ENCODE measurements at places on chromosomes 6 and 20.

DNA sequence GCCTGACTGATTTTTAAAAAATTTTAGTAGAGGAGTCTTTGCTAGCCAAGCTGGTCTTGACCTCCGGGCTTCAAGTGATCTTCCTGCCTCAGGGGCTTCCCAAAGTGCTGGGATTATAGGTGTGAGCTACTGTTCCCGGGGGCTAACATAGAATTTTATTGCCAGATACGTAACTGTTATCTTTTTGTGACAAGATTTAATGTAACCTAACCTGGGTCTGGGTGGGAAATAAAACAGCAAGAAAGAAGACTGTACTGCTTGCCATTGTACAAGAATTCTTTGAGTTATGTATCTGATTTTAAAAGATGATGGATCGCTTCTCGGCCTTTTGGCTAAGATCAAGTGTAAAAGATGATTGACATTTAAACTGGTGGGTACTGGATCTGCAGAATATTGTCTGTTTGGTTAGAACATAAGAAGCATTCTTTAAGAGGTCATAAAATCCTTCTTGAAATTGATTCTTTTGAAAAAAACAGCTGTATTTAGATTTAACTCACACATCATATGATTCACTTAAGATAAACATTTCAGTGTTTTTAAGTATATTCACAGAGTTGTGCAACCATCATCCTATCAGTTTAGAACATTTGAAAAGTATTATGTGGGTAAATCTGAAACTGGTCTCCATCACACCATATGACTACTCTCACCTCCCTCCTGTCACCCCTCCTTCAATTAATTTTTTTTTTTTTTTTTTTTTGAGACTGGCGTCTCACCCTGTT, 21.6 kb downstream of the TPX2 start:
- DNase-seq = no peak

- DNase-seq = no peak
These were observed 11.2 kb upstream of the GMNN start for GRCh38 chr6:24763578-24763977.

DNA sequence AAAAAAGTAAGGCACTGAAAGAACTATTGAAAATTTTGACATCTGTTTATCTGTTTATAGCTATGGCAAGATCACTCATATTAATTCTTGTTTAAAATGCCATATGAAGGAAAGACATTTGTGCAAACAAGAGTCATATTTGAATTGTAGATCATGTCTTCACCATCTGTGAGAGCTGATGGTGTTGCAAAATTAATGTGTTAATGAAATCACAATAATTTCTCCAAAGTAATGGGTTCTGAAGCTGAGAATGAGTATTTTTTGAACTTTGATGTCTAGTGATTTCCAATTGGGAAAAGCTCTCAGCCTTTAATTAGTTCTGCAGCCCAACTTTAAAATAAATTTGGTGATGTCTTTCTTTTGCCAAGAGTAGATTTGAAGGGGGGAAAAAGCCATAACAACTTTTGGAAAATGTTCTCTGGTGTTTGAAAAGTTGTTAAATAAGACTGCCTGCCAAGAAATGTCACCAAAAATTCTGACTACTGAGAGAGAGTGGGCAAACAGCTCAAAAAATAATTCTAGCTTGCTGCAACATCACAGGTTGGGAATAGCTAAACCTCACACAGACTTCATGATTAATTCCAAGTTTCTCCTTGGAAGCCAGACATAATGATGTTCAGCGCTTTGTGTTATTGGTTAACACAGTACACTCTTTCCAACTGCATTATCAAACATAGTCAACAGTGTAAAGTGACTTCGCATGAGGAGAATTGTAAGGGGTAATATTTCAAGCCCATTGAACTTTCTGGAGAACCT, 142.6 kb downstream of the SOBP start:
- DNase-seq = no peak

DNA sequence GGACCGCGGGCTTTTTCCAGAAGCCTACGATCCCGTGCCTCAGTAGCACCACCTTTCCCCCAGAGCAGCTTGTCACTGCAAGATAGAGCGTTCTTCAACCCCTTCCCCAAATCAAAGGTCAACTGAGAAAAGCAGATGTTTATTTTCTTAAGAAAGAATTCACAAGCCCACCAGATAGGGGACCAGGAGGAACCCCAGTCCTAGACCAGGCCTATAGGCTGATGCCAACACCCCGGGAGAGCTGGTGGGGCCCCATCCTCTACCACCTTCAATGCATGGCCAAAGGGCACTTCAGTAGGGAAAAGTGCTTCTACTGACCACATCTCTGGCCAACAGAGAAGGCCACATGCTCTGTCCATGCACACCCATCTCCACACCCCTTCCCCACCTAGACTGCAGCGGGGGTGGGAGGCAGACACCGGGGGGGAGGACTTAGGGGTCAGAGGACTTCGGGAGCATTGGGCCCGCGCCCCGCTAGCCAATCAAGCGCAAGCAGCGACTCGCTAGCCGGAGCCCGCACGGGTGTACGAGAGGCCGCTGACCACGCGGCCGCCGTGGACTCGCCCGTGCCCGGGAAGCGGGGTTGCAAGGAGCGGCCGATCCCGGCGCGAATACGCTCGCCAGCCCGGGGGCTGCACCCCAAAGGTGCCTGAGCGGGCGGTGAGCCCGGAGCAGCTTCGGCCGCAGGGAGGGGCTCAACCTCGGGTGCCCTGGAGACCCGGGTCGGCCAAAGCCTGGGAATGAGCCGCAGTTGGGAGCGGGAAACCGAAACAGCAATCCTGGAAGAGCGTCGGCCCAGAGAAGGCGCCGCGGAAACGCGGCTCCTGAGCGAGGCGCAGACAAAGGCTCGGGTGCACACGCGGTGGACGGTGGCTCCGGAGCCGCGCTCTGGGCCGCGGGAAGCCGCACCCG, 2.8 kb downstream of the PDE10A start:
- DNase-seq = peak; percentile 45

DNA sequence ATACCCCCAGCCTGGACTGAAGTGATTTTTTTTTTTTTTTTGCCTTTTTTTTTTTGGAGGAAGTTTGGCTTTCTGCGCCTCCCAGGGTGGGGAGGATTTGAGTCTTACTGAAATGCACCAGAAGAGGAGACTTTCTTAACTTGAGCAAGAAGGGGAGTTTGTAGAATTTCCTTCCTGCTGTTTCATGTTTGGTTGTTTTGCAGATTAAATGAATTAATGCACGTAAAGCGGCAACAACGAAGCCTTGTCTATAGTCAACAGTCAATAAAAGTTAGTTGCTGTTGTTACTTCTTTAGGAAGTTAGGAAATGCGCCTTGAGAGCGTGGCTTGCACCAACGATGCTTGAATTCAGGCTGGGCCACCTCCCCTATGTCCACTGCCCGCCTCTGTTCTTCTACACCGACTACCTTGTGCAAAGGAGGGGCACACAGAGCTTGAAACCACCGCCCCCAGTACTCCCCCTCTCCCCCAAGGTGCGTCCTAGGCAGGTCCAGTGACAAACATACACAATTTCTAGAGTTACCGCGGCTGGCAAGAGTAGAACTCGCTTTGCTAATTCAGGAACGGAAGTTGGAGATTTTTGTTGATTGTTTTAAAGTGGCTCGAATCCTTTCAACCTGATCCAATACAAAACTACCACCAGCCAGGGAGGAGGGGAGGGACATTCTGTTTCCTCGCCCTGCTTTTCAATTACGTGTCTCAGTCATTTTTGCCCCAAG, 830 bp upstream of the CYP24A1 start:
- DNase-seq = peak; percentile 38

- DNase-seq = no peak
These were observed 153.4 kb downstream of the SYNDIG1 start for GRCh38 chr20:24622856-24623255.

DNA sequence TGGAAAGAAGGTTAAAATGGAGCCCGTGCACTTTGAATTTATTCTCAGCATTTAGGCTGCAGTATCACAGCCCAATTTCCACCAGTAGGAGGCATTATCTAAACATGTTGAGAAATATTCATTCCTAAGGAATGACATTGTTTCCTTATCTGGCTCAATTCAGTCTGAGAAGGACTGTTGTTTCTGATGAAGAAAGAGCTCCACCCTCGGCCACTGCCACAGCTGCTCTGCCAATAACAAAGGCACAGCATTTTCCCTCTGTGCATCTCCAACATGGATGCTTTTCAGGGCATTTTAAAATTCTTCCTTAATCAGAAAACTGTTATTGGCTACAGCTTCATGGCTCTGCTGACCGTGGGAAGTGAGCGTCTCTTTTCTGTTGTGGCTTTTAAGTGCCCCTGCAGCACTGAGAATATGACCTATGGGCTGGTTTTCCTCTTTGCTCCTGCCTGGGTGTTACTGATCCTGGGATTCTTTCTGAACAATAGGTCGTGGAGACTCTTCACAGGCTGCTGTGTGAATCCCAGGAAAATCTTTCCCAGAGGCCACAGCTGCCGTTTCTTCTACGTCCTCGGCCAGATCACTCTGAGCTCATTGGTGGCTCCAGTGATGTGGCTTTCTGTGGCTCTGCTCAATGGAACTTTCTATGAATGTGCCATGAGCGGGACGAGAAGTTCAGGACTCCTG, at the start of gene CALHM5:
Gene CALHM5, plus strand, starts transcription at position 216 of the 687 bp plus-strand sequence. Its CDS starts 58 bp downstream, at position 274.
- DNase-seq = peak; percentile 59

DNA sequence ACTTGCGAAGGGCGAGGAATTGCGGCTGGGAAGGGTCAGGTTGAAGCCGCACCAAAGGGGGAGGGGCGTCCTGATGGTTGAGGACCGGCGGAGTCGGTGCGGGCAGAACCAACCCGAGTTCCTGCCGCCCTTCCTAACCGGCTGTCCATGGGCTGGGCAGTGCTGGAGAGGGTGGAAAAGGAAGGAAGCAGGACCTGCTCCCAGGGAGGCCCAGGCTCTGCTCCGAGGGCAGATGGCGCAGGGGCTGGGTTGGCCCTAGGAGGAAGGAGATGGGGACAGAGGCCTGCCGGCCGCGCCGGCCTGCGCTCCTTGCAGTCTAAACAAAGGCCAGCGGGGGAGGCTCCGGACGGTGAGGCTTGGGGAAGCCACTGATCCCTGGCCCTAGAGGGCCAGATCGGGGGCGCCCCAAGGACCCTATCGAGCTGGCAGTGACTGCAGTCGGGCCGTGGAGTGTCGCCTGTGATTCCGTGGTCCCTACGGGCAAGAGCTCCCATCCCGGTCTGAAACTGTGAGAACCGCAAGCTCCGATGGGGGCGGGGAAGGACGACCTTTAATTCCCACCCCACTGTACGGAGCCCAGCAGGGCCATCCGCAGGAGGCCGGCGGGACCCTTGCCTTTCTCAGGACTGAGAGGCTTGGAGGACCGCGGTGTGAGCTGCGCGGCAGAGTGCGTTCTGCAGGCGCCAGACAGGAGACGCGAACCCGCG, 39.4 kb downstream of the YTHDF1 start:
- peak; percentile 64 for DNase-seq

DNA sequence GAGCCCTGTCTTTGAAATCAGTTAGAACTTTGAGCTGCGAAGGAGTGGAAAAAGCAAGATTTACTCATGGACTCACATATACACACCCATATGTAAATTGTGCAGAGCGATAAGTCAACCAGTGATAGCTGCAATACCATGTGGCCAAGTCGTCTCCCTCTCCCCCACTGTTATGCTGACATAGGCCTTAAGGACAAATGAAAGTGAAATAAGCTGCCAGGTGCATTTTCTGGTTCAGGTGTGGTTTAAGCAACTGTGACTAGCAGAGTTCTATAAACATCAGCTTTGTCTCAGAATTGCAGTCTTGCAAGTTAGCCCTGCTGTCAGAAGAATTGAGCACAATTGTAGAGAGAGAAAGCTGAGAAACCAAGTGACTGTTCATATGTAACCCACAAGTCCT, 9.6 kb downstream of the FAM83B start:
- no peak for DNase-seq

GRCh38 chr6:99530627-99531026, 15.4 kb upstream of the USP45 start:
- no peak for DNase-seq

DNA sequence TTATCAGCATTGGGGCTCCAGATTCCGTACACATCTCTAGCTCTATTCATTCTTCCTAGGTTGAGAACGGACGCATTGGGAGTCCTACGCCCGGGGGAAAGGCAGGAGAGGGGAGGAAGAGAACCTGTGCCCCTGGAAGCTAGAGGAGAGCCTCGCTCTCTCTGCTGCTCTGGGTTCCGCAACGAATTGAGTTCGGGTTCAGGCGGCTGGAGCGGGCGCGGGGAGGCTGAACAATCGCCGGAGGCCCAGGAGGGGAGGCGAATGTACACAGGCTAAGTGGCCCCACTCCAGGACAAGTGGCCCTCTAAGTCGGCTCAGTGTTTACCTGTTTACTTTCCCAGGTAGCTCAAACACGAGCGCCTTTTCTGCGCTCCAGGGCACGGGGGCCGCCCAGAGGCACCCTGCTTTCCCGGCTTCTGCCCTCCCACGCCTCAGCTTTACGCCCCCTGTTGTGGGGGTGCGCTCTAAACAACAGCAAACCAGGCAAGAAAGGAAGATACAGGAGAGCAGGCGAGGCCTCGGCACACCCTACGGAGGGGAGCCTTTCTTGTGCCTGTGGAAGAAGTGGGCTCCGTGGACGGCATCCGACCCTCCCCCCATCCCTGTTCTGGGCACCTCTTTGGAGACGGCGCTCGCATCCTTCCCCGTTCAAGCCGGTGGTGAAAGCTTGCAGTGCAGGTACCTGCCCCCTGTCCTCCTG, 4.6 kb upstream of the NKX2-2 start:
- peak; percentile 35 for DNase-seq

- DNase-seq = no peak
These were observed 6.3 kb downstream of the BCL2L1 start for GRCh38 chr20:31716351-31716750.

- no peak for DNase-seq
These were observed 174.3 kb downstream of the CDKAL1 start for GRCh38 chr6:20708367-20709124.

DNA sequence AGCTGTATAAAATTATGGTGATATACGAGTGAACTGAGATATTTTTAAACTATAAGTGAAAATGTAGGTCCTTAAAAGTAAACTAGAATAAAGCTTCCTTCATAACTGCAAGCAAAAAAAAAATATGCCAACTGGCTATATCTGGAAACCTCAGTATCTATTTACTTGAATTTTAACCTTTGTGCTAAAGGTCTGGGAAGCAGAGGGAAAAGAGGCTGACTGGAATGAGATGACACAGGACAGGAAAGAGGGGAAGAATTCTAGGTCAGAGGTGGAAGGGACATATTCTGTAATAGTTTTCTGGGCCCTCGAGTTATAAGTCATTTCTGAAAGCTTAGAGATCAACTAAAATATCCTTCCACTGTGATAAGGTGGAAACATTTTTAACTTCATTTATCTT, 46.8 kb downstream of the AIG1 start:
- DNase-seq = no peak

DNA sequence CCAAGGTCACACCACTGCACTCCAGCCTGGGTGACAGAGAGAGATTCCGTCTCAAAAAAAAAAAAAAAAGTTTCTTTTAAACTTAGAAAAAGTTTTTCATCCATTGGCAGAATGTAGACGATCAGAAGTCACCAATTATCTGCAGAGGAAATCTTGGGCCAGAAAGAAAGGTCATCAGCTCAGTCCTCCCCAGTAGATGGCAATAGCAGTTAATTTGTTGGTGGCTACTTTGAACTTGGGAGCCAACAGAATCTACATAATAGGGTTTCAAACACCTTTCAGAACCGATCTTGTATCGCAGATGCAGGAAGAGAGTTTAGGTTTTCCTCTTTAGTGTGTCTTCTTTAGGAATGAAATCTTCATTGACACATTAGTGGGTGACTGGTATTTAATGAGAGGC, 41.7 kb downstream of the LBP start:
- no peak for DNase-seq

GRCh38 chr20:5933802-5934436, 16.4 kb downstream of the TRMT6 start:
- peak; percentile 20 for DNase-seq
